Testis (tissue), 5 donors: ENCODE measurements at places on chromosomes 11 and 22. TPM values are rescaled to one million over a fixed set of nuclear protein-coding genes. Genes with fewer than 3 reads are reported as not detected.

Gene MPEG1
- total RNA-seq: 0.87 TPM

Gene PLA2G6
- 122 TPM for total RNA-seq

Gene GRK3
- total RNA-seq: 10.9 TPM

DNA sequence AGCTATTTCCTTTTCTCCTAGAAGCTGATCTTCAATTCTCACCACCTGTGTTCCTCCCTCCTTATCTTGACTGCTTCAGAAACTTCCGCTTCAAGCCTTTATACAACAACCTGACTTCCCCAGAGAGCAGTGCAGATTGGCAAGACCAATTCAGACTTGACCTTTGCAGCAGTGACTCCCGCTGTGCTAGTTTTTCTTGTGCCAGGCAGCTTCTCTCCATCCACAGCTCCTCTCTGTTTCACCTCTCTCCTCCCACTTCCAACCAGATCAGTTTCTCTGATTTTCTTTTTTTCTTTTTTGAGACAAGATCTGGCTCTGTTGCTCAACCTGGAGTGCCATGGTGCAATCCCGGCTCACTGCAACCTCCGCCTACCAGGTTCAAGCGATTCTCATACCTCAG is 74.3 kb downstream of the GRAMD1B start:
- no peaks in the 10 kb centered on the region for H3K4me1 ChIP-seq
- no peak overlapping the region for H3K4me3 ChIP-seq
- no peak overlapping the region for H3K27ac ChIP-seq
- H3K27me3 ChIP-seq: no peaks in the 10 kb centered on the region

DNA sequence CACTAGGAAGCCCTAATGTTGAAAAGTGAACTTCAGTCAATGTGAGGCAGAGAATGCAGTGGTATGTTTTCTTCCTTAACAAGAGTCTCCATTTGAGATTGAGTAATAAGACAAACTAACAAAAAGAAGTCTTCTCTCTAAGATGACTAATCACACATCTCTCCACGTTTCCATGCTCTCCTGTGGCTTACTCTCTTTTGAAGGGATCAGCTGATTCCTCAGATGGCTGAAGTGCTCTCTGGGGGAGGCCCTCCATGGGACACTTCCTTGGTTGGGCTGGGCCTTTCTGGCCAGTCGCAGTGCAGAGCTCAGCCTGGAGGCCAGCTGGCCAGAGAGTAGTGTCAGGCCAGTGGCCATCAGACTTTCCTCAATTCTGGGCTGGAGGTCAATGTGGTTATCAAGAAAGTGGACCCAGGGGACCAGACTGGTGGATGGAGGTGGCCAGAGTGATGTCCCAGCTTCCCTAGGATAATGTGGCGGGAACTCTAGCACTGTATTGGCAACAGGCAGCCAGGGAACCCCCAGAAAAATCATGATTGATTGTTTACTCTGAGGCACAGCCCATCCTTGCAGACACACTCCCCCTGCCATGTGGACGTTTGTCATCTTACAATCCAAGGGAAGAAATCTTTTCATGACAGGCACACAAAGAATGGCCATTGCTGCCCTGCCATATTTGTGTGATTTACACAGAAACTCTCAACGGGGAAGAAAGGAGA is 14.5 kb downstream of the CSRP3 start:
- H3K4me1 ChIP-seq: no peaks in the 10 kb centered on the region
- no peak overlapping the region for H3K4me3 ChIP-seq
- DNase-seq: no peak
- H3K27ac ChIP-seq: no peak overlapping the region

Gene MAJIN
- total RNA-seq: 14.4 TPM

DNA sequence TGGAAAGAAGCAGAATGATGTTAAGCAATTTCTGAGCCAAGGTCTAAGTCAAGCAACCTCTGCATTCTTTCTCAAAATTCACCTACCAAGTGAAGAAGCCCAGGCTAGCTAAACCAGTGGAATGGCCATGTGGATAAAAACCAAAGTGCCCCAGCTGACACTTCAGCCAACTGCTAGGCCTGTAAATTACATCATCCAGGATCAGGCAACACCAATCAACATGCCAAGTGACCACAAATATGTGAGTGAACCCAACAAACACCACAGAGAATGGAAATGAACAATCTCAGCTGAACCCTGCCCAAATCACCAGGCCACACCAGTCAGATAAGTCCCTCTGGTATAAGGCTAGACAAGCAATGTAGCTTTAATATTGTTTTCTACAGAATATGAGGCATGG is 25.1 kb upstream of the FJX1 start:
- no peaks in the 10 kb centered on the region for H3K4me1 ChIP-seq
- no peak for DNase-seq
- no peaks in the 10 kb centered on the region for H3K36me3 ChIP-seq

GRCh38 chr11:85974122-85974521 is 94.8 kb downstream of the PICALM start:
- H3K27ac ChIP-seq: peak overlapping the region; percentile 63
- H3K36me3 ChIP-seq: no peaks in the 10 kb centered on the region
- peaks cover 13% of the 10 kb centered on the region for H3K4me1 ChIP-seq
- H3K4me3 ChIP-seq: no peak overlapping the region
- peak; percentile 66 for DNase-seq
- H3K27me3 ChIP-seq: no peaks in the 10 kb centered on the region

Gene PIH1D2
- 59.5 TPM for total RNA-seq

- no peaks in the 10 kb centered on the region for H3K36me3 ChIP-seq
- no peak for DNase-seq
- no peak overlapping the region for H3K27ac ChIP-seq
- no peaks in the 10 kb centered on the region for H3K4me1 ChIP-seq
Measured at GRCh38 chr22:49570032-49570848, 257.4 kb downstream of the BRD1 start.

- no peak overlapping the region for H3K27ac ChIP-seq
- no peak for DNase-seq
- no peaks in the 10 kb centered on the region for H3K27me3 ChIP-seq
Measured at GRCh38 chr11:28627690-28628255, 519.6 kb downstream of the METTL15 start.

DNA sequence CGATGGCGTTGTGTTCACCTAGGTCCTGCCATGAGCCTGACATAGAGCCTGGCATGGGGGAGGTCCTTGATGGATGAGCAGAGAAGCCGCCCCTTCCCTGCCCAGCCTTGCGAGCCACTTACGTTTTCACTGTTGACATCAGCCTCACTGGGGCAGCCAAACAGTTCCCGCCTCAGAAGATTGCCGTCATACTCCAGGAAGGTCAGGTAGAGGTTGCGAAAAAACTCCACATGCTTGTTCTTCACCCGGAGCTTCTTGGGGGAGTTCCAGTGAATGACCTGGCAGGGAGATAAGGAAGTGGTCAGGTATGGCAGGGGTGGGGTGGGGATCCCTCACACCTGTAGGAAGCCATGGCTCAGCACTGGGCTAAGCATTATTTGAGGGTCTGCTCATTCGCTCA is 279.3 kb upstream of the SYN3 start:
- DNase-seq: no peak
- H3K36me3 ChIP-seq: no peaks in the 10 kb centered on the region
- no peaks in the 10 kb centered on the region for H3K27me3 ChIP-seq
- no peaks in the 10 kb centered on the region for H3K4me1 ChIP-seq
- H3K27ac ChIP-seq: no peak overlapping the region

Gene MIEF1
- 60.6 TPM for total RNA-seq

Gene GDPD5
- total RNA-seq: 99.5 TPM

- no peak overlapping the region for H3K27ac ChIP-seq
- no peak for DNase-seq
- H3K4me3 ChIP-seq: no peak overlapping the region
- no peaks in the 10 kb centered on the region for H3K27me3 ChIP-seq
Measured at GRCh38 chr11:130546901-130547694, 98.7 kb downstream of the ADAMTS15 start.

- no peaks in the 10 kb centered on the region for H3K4me1 ChIP-seq
- H3K27ac ChIP-seq: no peak overlapping the region
- no peak for DNase-seq
- H3K36me3 ChIP-seq: no peaks in the 10 kb centered on the region
Measured at GRCh38 chr22:22349455-22349836, 104.9 kb downstream of the VPREB1 start.

Gene MS4A2
- total RNA-seq: 2.6 TPM

- no peak overlapping the region for H3K27ac ChIP-seq
- peaks cover 54% of the 10 kb centered on the region for H3K4me1 ChIP-seq
- no peak overlapping the region for H3K4me3 ChIP-seq
- no peaks in the 10 kb centered on the region for H3K36me3 ChIP-seq
Measured at GRCh38 chr22:37749226-37749625, 52.4 kb downstream of the TRIOBP start.

GRCh38 chr11:92954003-92954402 is 15.4 kb upstream of the MTNR1B start:
- no peak for DNase-seq
- no peak overlapping the region for H3K27ac ChIP-seq
- H3K36me3 ChIP-seq: no peaks in the 10 kb centered on the region
- no peak overlapping the region for H3K4me3 ChIP-seq

DNA sequence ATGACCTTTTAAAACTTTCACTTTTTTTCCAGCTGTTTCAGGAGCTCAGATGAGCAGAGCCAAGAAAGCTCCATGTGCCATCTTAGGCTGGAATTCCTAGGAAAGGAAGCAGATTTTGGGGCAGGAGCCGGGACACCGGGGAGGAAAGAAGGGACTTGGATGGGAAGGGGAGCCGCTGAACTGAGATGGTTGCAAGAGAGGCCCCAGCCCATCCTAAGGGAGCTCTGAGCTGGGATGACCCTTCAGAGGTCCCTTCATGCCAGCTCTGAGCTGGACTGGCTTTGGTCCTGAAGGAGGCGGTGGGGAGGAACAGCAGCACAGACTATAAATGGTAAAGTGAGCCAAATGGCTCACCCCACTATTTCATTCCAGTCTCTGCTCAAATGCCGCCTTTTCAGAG is 55.2 kb upstream of the SLC22A12 start:
- H3K4me3 ChIP-seq: no peak overlapping the region
- no peaks in the 10 kb centered on the region for H3K27me3 ChIP-seq
- no peak for DNase-seq
- H3K36me3 ChIP-seq: no peaks in the 10 kb centered on the region

Gene ACRV1
- 35.4 TPM for total RNA-seq

GRCh38 chr11:63920126-63920938 is 3.4 kb upstream of the RCOR2 start:
- H3K4me3 ChIP-seq: peak overlapping the region; percentile 26
- H3K4me1 ChIP-seq: peaks cover 49% of the 10 kb centered on the region
- H3K36me3 ChIP-seq: no peaks in the 10 kb centered on the region
- DNase-seq: peak; percentile 73
- no peaks in the 10 kb centered on the region for H3K27me3 ChIP-seq

Gene SAAL1
- total RNA-seq: 21.8 TPM

DNA sequence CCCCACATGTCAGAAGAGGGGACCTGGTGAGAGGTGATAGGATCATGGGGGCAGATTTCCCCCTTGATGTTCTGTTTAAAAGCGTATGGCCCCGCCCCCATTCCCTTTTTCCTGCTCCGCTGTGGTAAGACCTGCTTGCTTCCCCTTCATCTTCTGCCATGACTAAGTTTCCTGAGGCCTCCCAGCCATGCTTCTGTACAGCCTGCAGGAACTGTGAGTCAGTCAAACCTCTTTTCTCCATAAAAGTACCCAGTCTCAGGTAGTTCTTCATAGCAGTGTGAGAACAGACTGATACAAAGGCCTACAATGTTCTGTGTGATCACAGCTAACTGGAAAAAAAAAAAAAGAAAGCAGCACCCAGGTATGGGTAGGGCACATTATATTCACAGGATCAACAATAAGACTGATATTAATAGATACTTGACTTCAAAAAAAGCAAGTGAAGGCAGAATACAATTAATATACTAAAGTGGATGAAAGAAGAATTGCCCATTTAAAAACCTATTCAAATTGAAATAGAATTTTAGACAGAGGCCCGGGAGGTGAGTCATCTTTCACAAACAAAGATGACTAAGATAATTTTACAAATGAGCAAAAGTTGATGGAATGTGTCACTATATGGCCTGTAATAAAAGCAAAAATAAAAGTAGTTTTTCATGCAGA is 1.7 kb upstream of the OR52K1 start:
- H3K4me1 ChIP-seq: no peaks in the 10 kb centered on the region
- no peak for DNase-seq
- no peaks in the 10 kb centered on the region for H3K27me3 ChIP-seq
- H3K27ac ChIP-seq: no peak overlapping the region

Gene OR52N2
- not detected for total RNA-seq

Gene C11orf21
- total RNA-seq: 0.47 TPM

- H3K4me1 ChIP-seq: peaks cover 7% of the 10 kb centered on the region
- H3K27ac ChIP-seq: no peak overlapping the region
- no peak overlapping the region for H3K4me3 ChIP-seq
- H3K27me3 ChIP-seq: no peaks in the 10 kb centered on the region
- H3K36me3 ChIP-seq: no peaks in the 10 kb centered on the region
- DNase-seq: no peak
Measured at GRCh38 chr11:72600557-72600956, 73.7 kb downstream of the PDE2A start.

Gene TSSK2
- 66.0 TPM for total RNA-seq

DNA sequence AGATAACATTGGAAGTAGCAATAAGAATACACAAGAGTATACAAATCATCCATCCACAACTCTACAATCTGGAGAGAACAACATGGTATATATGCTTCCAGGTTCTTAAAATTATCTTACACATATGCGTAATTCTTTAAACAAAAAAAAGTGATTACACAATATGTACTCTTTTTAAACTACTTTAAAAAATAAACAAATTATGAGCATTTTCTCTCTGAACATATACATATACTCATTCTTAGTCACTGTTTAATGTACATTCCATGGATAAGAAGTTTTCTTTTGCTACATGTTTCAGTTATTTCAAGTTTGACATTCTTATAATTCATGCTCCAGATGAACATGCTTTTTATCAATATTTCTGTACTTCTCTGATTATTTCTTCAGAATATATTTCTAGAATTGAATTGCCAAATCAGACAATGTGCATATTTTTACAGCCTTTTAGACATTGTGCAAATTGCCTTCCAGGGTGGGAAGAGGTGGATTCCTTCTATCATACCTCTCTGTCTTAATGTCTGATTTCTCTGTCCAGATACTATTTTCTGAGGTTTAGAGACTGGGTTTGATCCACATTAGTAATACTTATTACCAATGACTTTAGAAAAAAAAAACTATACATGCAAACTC is 551.6 kb downstream of the METTL15 start:
- no peak overlapping the region for H3K4me3 ChIP-seq
- no peak overlapping the region for H3K27ac ChIP-seq
- no peak for DNase-seq
- H3K36me3 ChIP-seq: no peaks in the 10 kb centered on the region

- no peaks in the 10 kb centered on the region for H3K4me1 ChIP-seq
- no peaks in the 10 kb centered on the region for H3K27me3 ChIP-seq
- no peaks in the 10 kb centered on the region for H3K36me3 ChIP-seq
- H3K4me3 ChIP-seq: no peak overlapping the region
Measured at GRCh38 chr22:21902296-21903087, 35.0 kb upstream of the MAPK1 start.

GRCh38 chr11:14543260-14543659 is 23.1 kb upstream of the PSMA1 start:
- H3K4me1 ChIP-seq: peaks cover 34% of the 10 kb centered on the region
- H3K36me3 ChIP-seq: no peaks in the 10 kb centered on the region
- no peak overlapping the region for H3K4me3 ChIP-seq
- no peaks in the 10 kb centered on the region for H3K27me3 ChIP-seq
- DNase-seq: no peak
